Activated CD8-positive, alpha-beta T cell treated with anti-CD3 and anti-CD28 coated beads for 36 hours (primary cell): ENCODE measurements at places on chromosomes 3 and 15. TPM values are rescaled to one million over a fixed set of nuclear protein-coding genes. Genes with fewer than 3 reads are reported as not detected.

The REC114 gene
- total RNA-seq = not detected

DNA sequence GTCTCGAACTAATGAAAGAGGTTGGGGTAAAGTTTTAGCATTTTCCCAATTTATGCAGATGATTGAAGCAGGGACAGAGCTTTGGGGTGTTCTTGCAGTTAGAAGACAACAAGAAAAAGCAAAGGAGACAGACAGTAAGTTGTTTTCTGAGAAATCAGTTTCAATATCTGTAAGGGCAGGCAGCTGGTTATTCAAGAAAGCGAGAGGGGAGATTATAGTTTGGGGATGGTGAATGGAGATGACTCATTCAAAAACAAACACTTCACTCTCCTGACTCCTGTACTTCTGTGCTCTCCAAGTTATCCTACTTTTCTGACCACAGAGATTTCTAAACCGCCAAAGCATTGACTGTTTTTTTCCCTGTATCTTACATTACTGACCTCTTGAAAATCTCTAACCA lies 352.0 kb downstream of the GAP43 start:
- no peak for DNase-seq

- DNase-seq = no peak
These were observed 4.4 kb downstream of the ALPK3 start for GRCh38 chr15:84821501-84822021.

- DNase-seq = peak; percentile 83
These were observed 46.6 kb upstream of the RASGRP1 start for GRCh38 chr15:38611228-38611627.

- peak; percentile 32 for DNase-seq
These were observed 16.9 kb downstream of the SLC24A1 start for GRCh38 chr15:65638681-65639089.

The CHCHD6 gene
- 21.2 TPM for total RNA-seq

DNA sequence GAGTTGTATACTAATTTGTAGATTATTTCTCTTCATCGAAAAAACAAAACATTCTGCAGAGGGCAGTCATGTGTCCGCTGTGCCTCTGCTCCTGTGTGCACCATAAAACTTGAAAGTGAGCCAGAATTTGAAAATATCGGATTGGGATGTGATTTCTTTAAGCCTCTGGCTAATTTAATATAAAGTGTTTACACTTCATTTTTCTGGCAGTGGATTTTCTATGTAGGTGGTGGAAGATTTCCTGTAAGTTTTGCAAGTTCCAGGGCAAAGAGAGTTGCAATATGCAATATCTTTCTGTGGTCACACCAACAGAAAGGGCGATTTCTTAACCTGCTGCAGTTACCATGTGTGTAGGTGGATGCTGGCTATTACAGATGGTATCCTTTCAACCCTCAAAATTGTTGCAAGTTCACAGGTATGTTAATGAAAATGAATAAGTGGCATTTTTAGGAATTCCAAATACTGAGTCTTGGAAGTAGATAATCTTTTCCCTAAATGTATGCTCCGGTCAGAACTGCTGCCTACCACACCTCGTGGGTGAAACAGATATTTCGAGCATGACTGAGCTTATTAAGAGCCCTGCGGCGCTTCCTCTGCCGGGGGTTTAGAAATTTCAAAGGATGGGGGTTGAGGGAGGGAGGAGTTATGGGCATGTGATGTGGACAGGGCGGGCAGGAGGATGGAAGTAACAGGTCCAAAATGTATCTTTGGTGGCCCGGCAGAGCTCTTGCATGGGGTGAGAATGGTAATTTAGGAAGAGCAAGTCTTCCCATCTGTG lies 134.0 kb downstream of the PGPEP1L start:
- DNase-seq = no peak

DNA sequence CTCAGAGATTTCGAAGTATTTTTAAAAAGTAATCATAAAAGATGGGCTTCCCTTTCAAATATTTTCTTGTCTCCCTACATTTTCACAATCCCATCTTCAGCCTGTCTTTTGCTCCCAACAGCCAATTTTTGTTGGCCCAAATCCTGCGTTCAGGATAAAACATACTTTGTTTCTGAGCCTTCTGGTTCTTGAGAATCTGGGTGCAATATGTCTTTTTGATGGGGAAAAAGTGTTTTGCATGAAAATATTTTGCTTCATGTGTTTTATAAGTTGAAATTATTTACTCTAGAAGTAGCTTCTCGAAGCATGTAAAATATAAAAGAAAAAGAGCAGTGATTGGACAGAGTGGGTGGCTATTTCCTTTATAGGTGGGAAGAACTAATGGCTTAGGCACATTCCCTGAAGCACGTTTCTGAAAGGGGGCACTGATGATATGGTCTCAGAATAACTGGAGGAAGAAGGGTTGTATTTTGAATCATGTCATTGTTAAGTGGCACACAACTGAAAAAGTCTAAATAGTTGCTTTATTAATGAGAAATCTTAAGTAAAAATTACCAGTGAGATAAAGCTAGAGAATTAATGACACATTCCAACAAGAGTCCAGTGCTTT lies 3.9 kb downstream of the UNC13C start:
- DNase-seq = no peak

DNA sequence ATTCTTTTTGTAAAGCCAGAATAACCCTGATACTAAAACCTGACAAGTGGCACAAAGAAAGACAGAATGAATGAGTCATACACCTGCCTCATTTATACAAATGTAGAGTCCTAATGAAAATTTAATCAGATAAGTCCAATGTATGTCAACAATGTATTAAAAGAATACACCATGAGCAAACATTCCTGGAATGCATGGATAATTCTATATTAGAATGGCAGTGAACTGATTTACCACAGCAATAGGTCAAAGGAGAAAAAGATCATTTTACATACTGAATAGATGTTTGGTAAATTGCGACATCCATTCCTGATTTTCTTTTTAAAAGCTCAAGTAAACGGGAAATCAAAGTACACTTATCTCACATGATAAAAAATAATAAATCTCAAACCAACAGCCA lies 11.2 kb upstream of the LOXL1 start:
- no peak for DNase-seq

GRCh38 chr3:112984485-112984884 lies 6.3 kb upstream of the GTPBP8 start:
- DNase-seq = peak; percentile 27

The GRAMD1C gene
- 0.61 TPM for total RNA-seq

The TMEM158 gene
- total RNA-seq = not detected

The DGKG gene
- 0.36 TPM for total RNA-seq
